Neural cell (in vitro differentiated cells): ENCODE measurements at places on chromosomes 7 and 10. TPM values are rescaled to one million over a fixed set of nuclear protein-coding genes. Genes with fewer than 3 reads are reported as not detected.

The RGS10 gene
- polyA plus RNA-seq: 2.6 TPM in 1 of 2 replicates, not detected in the other

The INHBA gene
- polyA plus RNA-seq: 0.19 and 0.30 TPM in 2 replicates

The NKX2-3 gene
- polyA plus RNA-seq: not detected in 2 replicates

The TACR2 gene
- not detected in 2 replicates for polyA plus RNA-seq

The FAM25G gene
- polyA plus RNA-seq: not detected in 2 replicates

The CALD1 gene
- 7.0 and 8.0 TPM in 2 replicates for polyA plus RNA-seq

The MACROH2A2 gene
- 173 and 177 TPM in 2 replicates for polyA plus RNA-seq

The LRGUK gene
- 3.7 and 4.9 TPM in 2 replicates for polyA plus RNA-seq

The RHOBTB1 gene
- polyA plus RNA-seq: 8.0 and 10.5 TPM in 2 replicates

The SPDYE1 gene
- not detected in 2 replicates for polyA plus RNA-seq

The SHH gene
- 1.2 and 1.5 TPM in 2 replicates for polyA plus RNA-seq

The ASL gene
- 20.9 and 23.4 TPM in 2 replicates for polyA plus RNA-seq

The TEX36 gene
- polyA plus RNA-seq: not detected in 2 replicates

The SCART1 gene
- polyA plus RNA-seq: 4.3 and 6.1 TPM in 2 replicates

The UBTD1 gene
- 2.8 and 3.3 TPM in 2 replicates for polyA plus RNA-seq

The GDF2 gene
- not detected in 2 replicates for polyA plus RNA-seq

The OR2A42 gene
- not detected in 2 replicates for polyA plus RNA-seq

The SVIL gene
- polyA plus RNA-seq: 7.3 and 8.6 TPM in 2 replicates

The AASS gene
- 9.7 and 12.5 TPM in 2 replicates for polyA plus RNA-seq

The SMO gene
- 8.8 and 14.7 TPM in 2 replicates for polyA plus RNA-seq

The EFCAB10 gene
- 0.58 TPM in 1 of 2 replicates, not detected in the other for polyA plus RNA-seq

The PAX4 gene
- polyA plus RNA-seq: not detected in 2 replicates

The GRB10 gene
- polyA plus RNA-seq: 62.7 and 78.4 TPM in 2 replicates

The ASAH2B gene
- polyA plus RNA-seq: 13.0 and 14.9 TPM in 2 replicates

The CPN1 gene
- polyA plus RNA-seq: not detected in 2 replicates

The FZD8 gene
- 1.6 and 1.9 TPM in 2 replicates for polyA plus RNA-seq

The CTAGE8 gene
- not detected in 2 replicates for polyA plus RNA-seq

The VIM gene
- 152 and 170 TPM in 2 replicates for polyA plus RNA-seq

The LIPM gene
- polyA plus RNA-seq: not detected in 2 replicates

The HOXA7 gene
- not detected in 2 replicates for polyA plus RNA-seq

The HYAL4 gene
- polyA plus RNA-seq: 0.64 TPM in 1 of 2 replicates, not detected in the other

The BMPER gene
- polyA plus RNA-seq: 2.1 and 3.1 TPM in 2 replicates

The TRPV6 gene
- 0.30 and 0.38 TPM in 2 replicates for polyA plus RNA-seq
